Subcutaneous preadipocyte (primary cell): ENCODE measurements at places on chromosomes 12 and 14. TPM values are rescaled to one million over a fixed set of nuclear protein-coding genes. Genes with fewer than 3 reads are reported as not detected.

The ACRBP gene
- 0.78 and 1.1 TPM in 2 replicates for total RNA-seq

The KCNC2 gene
- total RNA-seq = not detected in 2 replicates

The ERP29 gene
- total RNA-seq = 35.4 and 41.9 TPM in 2 replicates

The TAS2R42 gene
- not detected in 2 replicates for total RNA-seq

The CCDC198 gene
- not detected in 2 replicates for total RNA-seq

The HIP1R gene
- 25.7 and 57.7 TPM in 2 replicates for total RNA-seq

The ASB2 gene
- total RNA-seq = under 0.01 TPM in 1 of 2 replicates, not detected in the other

The RPS26 gene
- total RNA-seq = 188 and 387 TPM in 2 replicates

The FOXN4 gene
- not detected in 2 replicates for total RNA-seq

The APEX1 gene
- total RNA-seq = 36.6 and 52.2 TPM in 2 replicates

The TRPV4 gene
- total RNA-seq = 0.59 and 1.1 TPM in 2 replicates

The FOXM1 gene
- 24.6 and 26.2 TPM in 2 replicates for total RNA-seq

The KRT3 gene
- total RNA-seq = not detected in 2 replicates

The PTGDR gene
- under 0.01 and 0.20 TPM in 2 replicates for total RNA-seq

The KLRC4 gene
- total RNA-seq = not detected in 2 replicates

The FITM1 gene
- 0.37 TPM in 1 of 2 replicates, not detected in the other for total RNA-seq

The NT5DC3 gene
- total RNA-seq = 9.6 and 11.7 TPM in 2 replicates
